ENCODE measurements at places on chromosomes 4 and X. TPM values are rescaled to one million over a fixed set of nuclear protein-coding genes. Genes with fewer than 3 reads are reported as not detected.

DNA sequence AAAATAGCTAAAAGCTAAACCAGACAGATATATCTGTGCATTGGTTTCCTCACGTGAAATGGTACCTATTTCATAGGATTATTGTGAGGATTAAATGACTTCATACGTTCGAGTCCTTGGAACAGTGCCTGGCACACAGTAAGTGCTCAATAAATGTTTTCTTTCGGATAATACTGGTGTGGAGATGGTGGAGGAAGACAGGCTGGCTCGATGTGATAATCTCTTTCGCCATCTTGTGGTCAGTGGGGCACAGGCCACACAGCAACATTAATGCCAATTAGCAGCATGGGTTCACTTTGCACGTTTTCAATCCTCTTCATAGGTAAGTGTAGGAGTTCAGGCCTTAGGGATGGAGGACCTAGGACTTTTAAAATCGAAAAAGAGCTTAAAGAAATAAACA is 9.3 kb downstream of the PAGE4 start:
- no peak for DNase-seq

DNA sequence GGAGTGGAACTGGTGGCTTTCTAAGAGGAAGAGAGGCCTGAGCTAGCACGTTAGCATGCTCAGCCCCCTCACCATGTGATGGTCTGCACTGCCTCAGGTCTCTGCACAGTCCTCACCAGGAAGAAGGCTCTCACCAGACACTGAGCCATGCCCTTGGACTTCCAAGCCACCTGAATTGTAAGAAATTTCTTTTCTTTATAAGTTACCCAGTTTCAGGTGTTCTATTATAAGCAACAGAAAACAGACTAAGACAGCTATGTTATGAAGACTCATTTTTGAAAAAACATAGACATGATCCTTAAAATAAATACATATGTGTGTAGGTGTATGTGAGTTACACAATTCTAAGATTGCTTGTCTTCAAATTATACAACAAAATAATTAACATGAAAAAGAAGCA is 74.7 kb downstream of the CEP44 start:
- DNase-seq, result no peak

DNA sequence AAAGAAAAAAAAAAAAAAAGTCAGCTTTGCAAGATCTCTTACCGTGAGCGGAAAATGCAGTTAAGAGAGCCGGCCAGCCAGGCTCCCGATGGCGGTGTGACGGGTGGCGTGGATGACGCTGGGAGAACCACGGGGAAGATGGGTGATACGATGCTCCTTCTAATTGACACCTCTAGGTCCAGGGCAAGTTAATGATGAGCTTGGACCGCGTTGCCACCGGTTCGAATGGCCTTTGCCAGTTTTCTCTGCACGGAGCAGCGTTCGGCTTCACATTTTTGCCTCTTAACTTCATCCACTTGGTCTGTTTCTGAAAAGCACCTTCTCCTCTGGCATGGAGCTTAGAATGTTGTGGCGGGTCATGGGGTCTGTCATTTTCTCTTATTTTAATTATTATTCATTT is 33.2 kb downstream of the SHOX start:
- no peak for DNase-seq

SHROOM4 gene
- 38.6 TPM for polyA plus RNA-seq

DNA sequence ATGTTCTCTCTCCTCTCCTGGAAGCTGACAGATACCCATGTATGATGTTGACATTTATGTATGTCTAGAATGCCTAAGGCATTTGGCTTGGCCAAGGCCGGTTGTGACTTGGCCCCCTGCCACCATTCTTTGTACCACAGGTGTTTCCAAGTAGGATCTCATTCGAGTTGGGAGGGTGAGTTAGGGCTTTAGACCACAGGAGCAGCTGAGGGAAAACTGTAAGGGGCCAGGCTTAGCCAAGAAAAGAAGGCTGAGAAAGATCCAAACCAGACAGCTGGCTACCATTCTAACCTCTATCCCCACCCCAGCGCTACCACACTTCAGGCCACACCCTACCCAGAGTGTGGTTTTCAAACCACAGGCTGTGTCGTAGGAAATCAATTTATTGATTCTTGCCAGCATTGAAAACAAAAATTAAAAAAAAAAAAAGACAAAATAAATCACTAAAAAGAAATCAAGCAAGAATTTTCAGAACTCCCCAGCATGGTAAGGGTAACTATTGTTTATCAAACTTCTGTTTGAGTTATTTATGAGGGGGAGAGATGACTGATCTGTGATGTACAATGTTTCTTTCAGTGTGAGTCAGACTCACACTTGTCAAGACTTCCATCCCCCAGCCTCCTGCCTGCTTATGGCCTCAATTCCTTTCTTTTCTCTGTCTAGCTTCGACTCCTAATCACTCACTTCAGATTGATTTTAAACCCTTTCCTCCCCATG is 9.9 kb downstream of the TMSB4X start:
- DNase-seq, result no peak

TLR6 gene
- polyA plus RNA-seq, result 1.4 TPM

ZAR1 gene
- not detected for polyA plus RNA-seq

DNA sequence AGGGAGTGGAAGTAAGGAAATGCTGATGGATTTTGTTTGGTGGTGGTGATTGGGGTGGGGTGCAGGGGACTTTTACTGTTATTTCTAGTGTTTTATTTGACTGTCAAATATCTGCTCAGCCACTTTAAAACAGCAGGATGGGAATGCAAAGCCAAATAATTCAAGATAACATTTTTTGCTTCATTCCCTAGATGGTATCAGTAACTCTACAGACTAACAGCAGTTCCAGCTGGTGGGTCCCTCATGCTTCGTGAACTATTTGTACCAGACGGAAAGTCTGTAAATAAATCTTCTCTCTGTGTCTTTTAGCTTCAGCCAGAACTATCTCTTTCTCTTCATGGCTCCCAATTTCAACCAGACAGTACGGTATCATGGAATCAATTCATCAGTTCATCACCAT is 27.5 kb downstream of the GPR143 start:
- no peak for DNase-seq

DNA sequence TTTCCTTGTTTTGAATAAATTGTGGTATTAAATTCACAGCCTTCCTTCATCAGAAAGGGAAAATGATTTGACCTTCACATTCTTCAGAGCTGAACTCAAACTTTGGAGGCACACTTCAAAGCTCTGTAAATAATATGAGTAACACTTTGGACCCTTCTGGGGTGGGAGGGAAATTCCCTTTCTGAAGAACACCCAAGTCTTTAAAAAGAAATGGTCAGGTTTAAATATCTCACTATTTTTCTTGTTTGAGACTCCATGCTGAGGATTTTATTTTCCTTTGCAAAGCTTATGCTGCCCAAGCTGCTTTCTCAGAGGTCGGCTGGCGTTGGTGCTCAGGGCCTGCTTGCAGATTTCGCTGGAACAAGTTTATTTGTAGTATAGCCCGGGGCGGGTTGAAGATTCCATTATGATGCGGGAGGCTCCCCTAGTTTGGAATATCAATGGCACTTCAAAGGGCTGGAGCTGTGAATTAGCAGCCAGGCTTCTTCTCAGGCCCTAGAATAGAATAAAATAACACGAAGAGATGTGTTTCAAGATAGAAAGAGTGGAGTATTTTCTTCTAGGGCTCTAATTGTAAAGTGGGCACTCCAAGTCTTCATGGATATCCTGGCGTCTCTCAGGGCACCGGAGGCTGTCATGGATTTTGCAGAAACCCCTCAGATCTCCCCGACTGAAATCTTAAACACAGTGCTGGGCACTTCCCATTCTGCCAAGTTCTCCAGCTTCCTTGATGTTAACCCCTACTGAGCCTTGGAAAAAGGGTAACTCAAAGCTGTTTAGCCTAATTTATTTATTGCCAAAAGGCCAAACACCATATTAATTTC is 315.6 kb downstream of the GPAT3 start:
- DNase-seq, result no peak

DNA sequence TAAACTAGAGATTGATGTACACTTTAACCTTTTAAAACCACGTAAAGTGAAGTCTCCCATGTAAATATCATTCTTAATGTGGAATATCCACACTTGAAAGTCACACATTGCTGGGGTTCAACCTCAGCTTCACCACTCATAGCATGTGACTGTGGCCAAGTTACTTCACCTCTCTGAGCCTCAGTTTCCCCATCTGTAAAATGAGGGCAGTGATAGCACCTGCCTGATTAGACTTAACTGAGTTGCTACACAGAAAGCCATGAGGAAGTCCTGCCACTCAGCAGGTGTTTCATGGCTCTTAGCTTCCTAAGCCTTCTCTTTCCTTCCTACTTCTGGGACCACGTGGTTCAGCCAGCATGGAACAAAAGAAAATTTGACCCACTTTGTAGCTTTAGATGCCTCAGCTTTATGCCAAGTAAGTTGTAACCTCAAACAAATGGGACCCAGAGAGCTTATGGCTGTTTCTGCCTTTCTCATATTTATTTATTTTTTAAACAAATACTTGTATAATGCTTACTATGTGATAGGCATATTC is 277.3 kb upstream of the KLF3 start:
- DNase-seq, result no peak

- DNase-seq, result peak; percentile 65
Measured at GRCh38 chr4:10656988-10657387, 27.6 kb downstream of the CLNK start.

DNA sequence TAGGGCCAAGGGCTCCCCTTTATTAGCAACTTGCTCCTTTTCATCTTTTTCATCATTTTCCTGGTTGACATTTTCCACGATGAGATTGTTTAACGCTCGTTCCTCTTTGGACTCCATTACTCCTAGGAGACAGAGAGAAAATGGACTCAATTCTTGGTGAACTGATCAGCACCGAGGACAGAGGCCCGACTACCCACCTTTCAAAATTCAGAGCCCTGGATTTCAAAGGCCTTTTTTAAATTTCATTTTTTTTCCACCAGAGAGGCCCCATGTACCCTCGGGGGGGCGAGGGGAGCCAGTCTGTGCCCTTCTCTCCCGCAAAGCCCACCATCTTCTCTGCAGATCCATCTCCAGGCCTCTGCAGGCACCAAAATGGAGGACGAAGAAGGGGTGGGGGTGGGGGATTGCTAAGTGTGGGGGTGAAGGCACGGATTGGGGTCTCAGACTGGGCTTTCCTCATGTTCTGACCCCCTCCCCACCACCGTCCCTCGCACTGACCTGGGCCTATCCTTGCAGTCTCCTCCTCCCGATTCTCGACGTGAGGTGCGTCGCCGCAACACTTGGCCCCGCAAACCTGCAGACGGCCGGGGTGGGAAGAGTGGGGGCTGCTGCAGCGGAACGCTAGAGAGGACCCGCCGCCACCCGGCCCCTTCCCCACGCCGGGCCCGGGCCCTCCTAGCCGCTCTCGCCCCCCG is 783 bp downstream of the BEX2 start:
- DNase-seq, result no peak

CENPI gene
- 8.7 TPM for polyA plus RNA-seq

DNA sequence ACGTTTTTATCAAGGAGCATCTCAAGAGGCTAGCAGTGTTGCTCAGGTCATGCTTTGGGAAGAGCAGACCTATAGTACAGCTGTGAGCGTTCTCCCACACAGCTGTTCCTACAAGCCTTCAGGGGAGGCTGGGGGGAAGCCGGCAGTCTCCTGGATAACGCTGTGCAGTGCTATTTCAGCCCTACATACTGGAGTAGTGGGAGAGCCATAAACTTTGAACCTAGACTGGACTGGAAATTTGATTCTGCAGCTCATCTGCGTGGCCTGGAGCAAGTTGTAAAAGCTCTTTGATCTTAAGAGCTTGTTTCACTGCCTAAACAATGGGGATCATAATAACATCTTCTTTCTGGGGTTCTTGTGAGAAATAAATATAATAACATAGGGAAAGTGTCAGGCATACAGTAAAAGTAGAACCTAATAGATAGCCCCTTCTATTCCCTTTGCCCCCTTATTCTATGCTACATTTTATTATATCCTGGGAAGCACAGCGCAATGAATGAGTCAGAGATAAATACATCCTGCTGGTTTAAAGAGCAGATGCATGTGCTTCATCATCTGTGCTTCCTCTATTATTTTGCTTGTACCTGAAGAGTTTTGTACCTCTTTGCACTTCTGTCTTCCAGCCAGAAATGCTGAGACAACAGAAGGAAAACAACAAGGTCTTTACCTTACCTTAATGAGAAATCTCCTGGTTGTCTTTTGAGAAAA is 14.7 kb upstream of the AMBN start:
- DNase-seq, result no peak

- no peak for DNase-seq
Measured at GRCh38 chr4:167943872-167944505, 148.3 kb upstream of the ANXA10 start.

GRCh38 chr4:185925910-185926360 is 113.9 kb upstream of the SORBS2 start:
- no peak for DNase-seq

HSFX2 gene
- polyA plus RNA-seq, result 0.45 TPM

- no peak for DNase-seq
Measured at GRCh38 chr4:139438141-139438540, 15.8 kb upstream of the RAB33B start.

GRCh38 chr4:99033956-99034355 is 38.4 kb downstream of the METAP1 start:
- no peak for DNase-seq

- no peak for DNase-seq
Measured at GRCh38 chrX:30905321-30905720, 16.3 kb upstream of the TAB3 start.

DMRTC1B gene
- polyA plus RNA-seq, result 2.2 TPM

GRCh38 chr4:155615081-155615887 is 51.4 kb upstream of the GUCY1A1 start:
- no peak for DNase-seq

GRCh38 chr4:147340591-147341120 is 140.2 kb upstream of the EDNRA start:
- no peak for DNase-seq

AP1S2 gene
- 69.6 TPM for polyA plus RNA-seq

DUX4 gene
- not detected for polyA plus RNA-seq

- no peak for DNase-seq
Measured at GRCh38 chrX:17744896-17745523, 7.7 kb downstream of the SCML1 start.

PAK3 gene
- 0.72 TPM for polyA plus RNA-seq

PRICKLE3 gene
- 5.6 TPM for polyA plus RNA-seq

GRCh38 chr4:7384929-7385890 is 49.5 kb downstream of the PSAPL1 start:
- DNase-seq, result no peak

DNA sequence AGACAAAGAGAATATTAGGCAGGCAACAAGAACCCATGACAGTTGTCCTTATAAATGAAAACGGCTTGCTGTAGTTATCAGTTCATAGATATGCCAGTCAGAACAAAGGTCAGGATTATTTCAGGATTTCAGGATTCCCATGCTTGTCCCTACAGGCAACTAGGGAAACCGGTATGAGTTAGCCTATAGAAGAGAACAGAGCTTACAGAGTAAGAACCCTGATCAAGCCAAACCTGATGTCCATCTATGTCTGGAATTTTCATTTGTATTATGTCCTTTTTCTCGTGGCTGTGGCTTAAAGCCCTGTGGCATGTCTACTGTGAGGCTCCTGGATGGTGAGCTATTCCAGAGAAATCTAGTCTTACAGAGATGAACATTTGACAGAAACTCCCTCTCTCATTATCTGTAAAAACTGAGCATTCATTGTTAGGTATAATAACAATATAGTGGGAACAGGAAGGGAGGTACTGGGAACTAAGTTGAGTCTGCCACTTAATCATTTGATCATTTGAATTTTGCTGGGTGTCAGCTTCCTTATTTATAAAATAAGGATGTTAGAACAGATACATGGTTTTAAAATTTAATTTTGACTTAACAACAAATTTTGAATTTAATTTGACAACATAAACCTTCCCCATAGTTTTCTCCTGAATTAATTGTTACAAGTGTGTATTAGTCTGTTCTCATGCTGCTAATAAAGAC is 129.5 kb upstream of the KLF3 start:
- no peak for DNase-seq

GRCh38 chr4:183816882-183817509 is 88.1 kb upstream of the STOX2 start:
- no peak for DNase-seq

GABRE gene
- polyA plus RNA-seq, result 16.7 TPM

TEC gene
- 10.0 TPM for polyA plus RNA-seq
